ENCODE measurements at places on chromosomes 3 and 15.

DNA sequence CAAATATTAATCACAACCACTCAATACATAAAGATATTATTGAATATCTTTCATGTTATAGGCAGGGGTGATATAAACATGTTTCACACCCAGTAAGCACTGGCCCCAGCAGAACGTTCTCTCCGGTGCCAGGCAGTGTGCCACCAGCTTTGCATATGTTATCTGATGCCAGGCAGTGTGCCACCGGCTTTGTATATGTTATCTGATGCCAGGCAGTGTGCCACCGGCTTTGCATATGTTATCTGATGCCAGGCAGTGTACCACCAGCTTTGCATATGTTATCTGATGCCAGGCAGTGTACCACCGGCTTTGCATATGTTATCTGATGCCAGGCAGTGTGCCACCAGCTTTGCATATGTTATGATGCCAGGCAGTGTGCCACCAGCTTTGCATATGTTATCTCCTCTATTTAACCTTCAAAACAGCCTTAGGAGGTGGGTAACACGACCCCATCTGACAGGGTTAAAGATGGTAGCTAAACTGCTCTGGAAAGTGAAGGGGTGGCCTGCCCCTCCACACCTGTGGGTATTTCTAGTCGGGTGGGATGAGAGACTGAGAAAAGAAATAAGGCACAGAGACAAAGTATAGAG is 6.9 kb downstream of the MUC20 start:
- DNase-seq: no peak

DNA sequence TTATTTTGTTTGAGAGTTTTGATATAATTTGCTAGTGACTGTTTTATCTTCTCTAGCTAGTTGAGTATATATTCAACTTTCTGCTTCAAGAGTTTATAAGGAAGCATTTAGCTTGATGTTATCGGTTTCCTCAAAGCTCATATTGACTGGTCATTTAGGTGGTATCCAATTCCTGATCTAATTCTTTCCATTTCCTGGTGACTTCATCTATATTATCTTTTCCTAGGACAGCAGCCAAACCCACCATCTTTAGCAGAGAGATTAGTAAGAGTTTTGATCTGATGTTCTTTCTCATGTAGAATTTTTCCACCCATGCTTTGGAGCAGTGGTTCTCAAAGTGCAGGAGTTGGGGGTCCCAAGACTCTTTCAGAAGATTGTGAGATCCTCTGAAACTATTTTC is 148.6 kb upstream of the STT3B start:
- DNase-seq: no peak

- peak; percentile 4 for DNase-seq
Measured at GRCh38 chr3:174710612-174711011, 148.5 kb upstream of the NAALADL2 start.

DNA sequence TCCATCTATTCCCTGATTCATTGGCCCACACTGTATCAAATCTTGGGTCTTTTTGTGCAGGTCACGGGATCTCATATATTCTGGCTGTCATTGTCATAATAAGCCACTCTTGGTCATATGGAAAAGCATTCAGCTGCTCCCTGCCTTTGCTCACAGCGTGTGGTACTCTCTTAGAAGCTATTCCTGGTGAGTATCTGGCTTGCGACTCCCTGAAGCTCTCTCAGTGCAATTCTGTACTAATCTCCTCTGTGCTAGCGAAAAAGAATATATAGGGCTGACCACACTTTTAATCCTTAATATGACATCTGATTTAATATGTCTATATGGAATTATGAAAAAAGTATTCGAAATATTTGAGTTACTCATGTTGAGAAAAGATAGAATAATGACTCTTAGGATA is 440.8 kb upstream of the GBE1 start:
- DNase-seq: no peak

- no peak for DNase-seq
Measured at GRCh38 chr3:32303977-32304881, 65.7 kb downstream of the CMTM8 start.

GRCh38 chr3:113329757-113330156 is 111.5 kb downstream of the CFAP44 start:
- no peak for DNase-seq

GRCh38 chr15:41936649-41937567 is 35.4 kb downstream of the EHD4 start:
- DNase-seq: no peak

GRCh38 chr3:41260063-41260450 is 60.8 kb downstream of the CTNNB1 start:
- DNase-seq: no peak

DNA sequence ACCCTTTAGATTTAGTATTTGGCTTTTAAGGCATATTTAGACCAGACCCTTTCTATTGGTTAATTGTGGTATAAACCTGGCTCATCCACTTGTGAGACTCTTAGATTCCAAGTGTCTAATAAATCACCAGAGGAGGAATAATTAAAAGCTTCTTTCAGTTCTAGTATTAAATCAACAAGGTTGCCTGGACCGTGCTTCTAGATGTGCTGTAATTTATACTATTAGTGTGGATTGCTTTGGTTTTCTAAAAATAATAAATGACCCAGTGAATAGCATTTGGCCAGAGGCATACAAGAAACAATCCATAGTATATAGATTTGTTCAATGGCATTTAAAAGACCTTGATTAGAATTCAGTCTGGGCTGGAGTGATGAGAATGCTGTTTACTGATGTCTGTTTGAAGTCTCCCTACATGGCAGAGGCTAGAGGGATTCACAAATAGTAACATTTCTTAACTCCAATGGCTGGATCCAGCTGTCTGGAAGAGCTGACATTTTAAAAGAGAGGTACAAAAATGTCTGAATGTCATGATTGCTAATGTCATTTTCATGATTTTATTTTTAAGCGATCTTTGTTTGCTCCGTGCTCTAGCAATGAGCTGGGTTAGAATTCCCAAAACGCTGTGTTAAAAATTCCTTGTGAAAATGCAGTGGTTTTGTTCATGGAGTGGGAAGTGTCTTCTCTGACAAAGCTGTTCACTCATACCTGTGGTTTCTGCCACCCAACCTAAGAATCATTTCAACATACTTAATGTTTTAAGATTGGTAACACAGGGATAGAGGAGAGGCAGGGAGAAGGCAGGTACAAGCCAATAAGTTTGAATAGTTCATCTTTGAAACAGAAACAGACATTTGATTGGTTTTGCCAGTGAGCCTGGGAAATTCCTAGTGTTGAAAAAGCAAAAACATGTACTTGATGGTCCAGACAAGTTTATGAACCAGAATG is 89.9 kb downstream of the RBMS3 start:
- no peak for DNase-seq

DNA sequence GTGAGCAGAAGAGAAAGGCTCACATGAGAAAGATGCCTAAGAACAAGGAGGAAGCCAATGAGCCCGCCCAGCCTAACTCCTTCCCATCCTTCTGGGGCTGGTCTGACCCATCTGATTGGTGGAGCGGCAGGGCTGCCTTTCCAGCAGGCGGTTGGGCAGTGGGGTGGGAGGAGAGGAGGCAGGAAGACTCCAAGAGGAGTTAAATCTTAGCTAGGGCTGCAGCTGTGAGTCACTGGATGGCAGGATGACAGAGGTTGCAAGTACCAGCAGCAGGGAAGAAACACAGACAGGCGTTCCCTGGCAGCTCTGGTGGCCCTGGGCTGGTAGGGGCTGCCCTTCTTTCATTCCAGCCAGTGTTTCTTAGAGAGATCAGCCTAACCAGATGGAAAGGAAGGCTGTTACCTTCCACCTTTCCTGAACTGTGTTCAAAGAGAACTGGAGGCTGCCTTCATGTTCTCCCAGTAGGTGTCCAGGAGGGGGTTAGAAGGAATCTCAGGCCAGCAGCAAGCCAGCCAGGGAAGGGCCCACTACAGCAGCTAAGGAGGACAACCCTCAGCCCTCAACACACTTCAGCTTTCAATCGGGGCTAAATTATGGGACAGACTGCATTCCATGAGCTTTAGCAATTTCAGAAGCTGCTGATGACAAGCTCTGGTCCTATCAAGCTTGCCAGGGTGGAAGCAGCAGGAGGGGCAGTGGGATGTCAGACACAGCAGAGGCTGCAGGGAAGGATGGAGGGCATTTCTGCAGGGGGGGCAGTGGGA is 50.3 kb downstream of the CHSY1 start:
- peak; percentile 93 for DNase-seq

- no peak for DNase-seq
Measured at GRCh38 chr3:34724916-34725499, 914.3 kb upstream of the ARPP21 start.

DNA sequence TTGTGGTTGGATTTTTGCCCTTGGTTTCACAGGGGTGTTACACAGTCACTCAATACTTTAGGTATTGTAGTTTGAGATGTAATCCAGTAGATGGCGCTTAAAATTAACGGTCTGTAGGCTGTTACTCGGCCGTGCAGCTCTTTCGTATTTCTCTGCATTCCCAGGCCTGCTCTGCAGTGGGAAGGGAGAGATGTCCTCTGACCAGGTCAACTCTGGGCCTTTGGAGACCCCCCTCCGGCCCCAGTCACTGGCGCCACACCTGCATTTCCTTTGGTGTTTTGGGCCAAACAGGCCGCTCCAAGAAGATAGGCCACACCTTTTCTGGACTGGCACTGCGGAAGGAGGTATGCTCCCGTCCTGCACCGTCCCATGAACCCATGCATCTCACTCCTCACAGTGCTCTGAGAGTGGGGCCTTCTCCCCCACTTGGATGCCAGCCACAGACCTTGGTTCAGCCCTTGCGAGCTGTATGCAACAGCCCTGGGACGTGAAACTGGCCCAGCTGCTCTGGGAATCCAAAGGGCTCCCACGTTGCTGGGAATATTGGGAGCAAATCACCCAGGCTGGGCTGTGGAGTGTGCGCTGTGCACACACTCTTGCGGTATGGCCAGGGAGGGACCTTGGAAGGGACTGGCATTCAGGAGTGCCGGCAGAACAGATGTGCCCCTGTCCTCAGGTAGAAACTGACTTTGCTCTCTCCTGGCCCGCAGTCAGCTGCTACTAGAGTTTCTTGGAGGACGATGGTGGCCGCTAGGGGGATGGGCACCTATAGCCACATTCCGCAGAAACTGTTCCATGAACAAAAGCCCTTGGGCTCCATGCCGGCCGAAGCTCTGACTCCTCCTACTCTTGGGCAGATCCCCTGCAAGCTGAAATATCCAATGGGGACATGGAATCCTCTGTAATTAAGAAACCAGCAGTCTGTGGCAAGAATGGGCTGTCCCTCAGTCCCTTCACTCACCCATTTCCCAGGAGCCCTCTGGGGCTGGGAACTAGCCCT is 410.5 kb upstream of the CADM2 start:
- DNase-seq: no peak

DNA sequence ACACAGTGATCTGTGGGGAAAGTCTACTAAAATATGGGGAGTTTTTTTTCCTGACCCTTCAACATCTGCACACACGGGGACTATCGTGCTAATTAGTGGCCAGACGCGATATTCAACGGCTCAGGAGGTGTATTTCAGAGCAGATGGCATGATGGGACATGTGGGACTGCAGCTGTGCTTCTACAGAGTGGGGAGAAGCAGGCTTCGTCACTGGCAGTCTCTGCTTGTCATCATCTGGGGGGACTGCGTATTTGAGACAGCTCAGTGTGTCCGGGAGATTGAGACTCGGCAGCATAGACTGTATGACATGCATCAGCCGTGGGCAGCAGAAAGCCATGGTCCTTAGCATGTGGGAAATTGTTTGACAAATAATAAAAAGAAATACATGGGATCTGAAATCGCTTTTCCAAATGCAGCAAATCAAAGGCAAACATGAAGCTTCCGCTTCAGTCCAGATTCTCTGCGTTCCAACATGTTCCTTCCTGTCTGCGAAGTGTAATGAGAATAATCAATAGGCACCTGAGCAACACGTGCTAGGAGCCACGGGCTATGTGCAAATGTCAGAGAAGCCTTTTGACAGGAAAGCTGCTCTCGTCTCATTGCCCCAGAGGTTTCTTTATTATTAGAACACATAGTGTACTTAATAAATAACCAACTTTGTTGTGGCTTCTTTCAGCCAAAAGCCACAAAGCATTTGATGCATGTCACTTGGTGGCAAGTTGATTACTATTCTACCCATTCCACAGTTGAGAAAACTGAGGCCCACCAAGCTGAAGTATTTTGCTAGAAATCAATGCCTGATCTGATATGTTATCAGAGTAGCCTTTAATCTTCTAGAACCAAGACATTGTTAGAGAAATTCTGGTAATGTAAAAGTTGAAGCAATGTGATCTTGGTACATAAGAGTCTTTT is 276.3 kb downstream of the RYR3 start:
- DNase-seq: no peak

GRCh38 chr3:40124918-40125317 is 184.6 kb upstream of the EIF1B start:
- DNase-seq: no peak

DNA sequence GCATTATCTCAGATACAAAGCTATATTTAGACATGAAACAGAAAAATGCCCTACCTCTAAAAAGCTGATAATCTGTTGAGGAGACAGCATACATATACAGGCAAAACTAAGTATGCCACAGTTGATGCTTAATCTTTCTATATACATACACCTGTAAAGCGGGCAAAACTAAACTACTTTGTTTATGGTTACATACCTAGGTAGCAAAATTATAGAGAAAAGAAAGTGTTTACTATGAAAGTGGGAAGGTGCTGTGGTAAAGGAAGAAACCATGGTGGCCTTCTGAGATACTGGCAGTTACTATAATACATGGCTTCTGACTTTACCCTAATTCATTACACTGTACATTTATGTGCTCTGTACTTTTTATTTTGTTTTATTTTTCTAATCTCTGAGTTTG is 36.0 kb upstream of the NR1I2 start:
- no peak for DNase-seq

DNA sequence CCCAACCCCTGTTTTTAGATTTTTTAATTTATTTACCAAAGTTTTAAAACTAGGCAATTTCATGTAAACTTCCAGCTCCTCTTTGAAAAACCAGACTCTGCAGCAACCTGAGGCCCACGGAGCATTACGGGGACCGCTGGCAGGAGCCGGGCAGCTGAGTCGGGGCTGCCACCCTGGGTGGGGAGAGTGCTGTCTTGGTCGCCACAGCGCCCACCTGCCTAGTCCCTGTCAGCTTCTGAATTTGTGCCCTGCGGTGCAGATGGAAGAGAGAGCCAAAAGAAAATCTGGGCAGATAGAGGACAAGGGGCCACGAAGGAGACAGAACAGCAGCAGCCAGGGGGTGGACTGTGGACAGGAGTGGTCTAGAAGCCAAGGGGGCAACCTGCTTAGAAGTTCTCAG is 34.6 kb downstream of the PXYLP1 start:
- DNase-seq: no peak

GRCh38 chr3:24254649-24255048 is 240.0 kb downstream of the THRB start:
- DNase-seq: peak; percentile 54

GRCh38 chr15:77506311-77507142 is 85.8 kb downstream of the HMG20A start:
- DNase-seq: no peak

- peak; percentile 41 for DNase-seq
Measured at GRCh38 chr3:102444101-102444500, 9.3 kb downstream of the ZPLD1 start.

- no peak for DNase-seq
Measured at GRCh38 chr3:135231737-135232136, 436.7 kb downstream of the EPHB1 start.

GRCh38 chr3:108877901-108878300 is 55.3 kb downstream of the TRAT1 start:
- DNase-seq: no peak
